ENCODE measurements at places on chromosomes 2 and 18. TPM values are rescaled to one million over a fixed set of nuclear protein-coding genes. Genes with fewer than 3 reads are reported as not detected.

- H3K27me3 ChIP-seq, result no peaks in the 10 kb centered on the region
- peaks cover 54% of the 10 kb centered on the region for H3K36me3 ChIP-seq
- H3K4me3 ChIP-seq, result no peak overlapping the region
- DNase-seq, result no peak
- H3K27ac ChIP-seq, result no peak overlapping the region
Measured at GRCh38 chr2:232787806-232788205, 11.4 kb upstream of the KCNJ13 start.

- no peak overlapping the region for H3K4me3 ChIP-seq
- peaks cover 2% of the 10 kb centered on the region for H3K4me1 ChIP-seq
- no peak for DNase-seq
- H3K27ac ChIP-seq, result no peak overlapping the region
- H3K27me3 ChIP-seq, result no peaks in the 10 kb centered on the region
Measured at GRCh38 chr2:190855245-190855644, 25.4 kb upstream of the GLS start.

GRCh38 chr2:29006092-29006979 is 25.2 kb downstream of the TOGARAM2 start:
- H3K27ac ChIP-seq, result no peak overlapping the region
- DNase-seq, result no peak
- no peak overlapping the region for H3K4me3 ChIP-seq
- H3K4me1 ChIP-seq, result peaks cover 2% of the 10 kb centered on the region

- no peaks in the 10 kb centered on the region for H3K36me3 ChIP-seq
- H3K27ac ChIP-seq, result no peak overlapping the region
- DNase-seq, result no peak
- H3K27me3 ChIP-seq, result no peaks in the 10 kb centered on the region
- peaks cover 17% of the 10 kb centered on the region for H3K4me1 ChIP-seq
Measured at GRCh38 chr2:41909584-41909983, 138.2 kb upstream of the PKDCC start.

DNA sequence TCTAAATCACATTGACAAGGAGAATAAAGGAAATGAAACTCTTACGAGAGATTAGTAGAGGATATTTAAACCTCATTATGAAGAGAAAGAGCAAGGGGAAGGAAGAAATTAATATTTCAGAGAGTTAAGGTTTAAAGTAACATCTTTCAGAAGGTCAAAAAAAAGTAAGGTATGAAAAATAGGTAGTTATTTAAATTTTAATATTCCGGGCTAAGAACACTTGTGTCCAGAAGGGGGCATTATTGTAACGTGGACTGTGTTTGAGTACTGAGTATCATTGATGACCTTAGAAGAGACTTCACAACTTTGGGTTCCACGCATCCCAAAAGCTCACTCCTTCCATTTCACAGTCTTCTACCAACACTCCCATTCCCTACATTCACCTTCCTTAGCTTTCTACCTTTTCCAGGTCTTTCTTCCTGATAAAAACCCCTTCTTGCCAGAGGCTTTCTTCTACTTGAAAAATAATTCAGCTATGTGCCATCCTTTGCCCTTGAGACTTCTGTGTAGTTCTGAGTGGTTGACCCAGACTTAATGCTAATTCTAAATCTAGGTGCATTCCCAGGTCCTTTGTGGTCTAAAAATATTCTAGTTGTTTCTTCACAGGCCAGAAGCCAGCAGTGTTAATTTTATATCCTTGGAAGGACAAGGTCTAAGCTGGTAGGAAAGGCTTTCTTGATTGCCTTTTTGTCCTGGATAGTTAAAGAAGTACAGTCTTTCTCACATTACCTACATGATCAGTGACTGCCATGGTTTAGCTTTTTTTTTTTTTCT is 16.5 kb downstream of the DYNC1I2 start:
- no peak overlapping the region for H3K4me3 ChIP-seq
- H3K27me3 ChIP-seq, result no peaks in the 10 kb centered on the region
- no peak overlapping the region for H3K27ac ChIP-seq
- no peak for DNase-seq
- peaks cover 14% of the 10 kb centered on the region for H3K4me1 ChIP-seq
- peaks cover 11% of the 10 kb centered on the region for H3K36me3 ChIP-seq

DNA sequence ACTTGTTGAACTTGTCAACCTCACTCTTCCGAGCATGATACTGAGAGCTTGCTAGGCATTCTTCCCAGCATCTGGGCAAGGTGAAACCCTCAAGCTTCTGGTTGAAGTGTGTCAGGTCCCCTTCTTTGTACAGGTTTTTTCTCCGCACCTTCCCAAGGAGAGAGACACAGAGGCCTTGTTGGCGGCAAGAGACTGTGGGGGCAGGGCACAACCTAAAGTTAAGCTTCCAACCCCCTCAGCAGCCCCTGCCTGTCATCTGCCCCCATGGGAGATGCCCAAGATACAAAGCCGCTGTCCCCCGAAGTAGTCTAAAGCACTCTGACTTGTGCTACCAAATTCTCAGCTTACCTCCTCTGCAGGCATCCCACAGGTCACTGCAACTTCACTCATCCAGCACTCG is 64.9 kb downstream of the XDH start:
- no peak overlapping the region for H3K4me3 ChIP-seq
- no peak overlapping the region for H3K27ac ChIP-seq
- H3K4me1 ChIP-seq, result no peaks in the 10 kb centered on the region

- no peaks in the 10 kb centered on the region for H3K27me3 ChIP-seq
- no peaks in the 10 kb centered on the region for H3K36me3 ChIP-seq
- peak within 1 kb of the TSS; percentile 71 for H3K27ac ChIP-seq
- H3K4me1 ChIP-seq, result peaks cover 11% of the 10 kb centered on the region
- peak within 1 kb of the TSS; percentile 89 for H3K4me3 ChIP-seq
Measured at GRCh38 chr2:32946314-32947075, at the start of gene LTBP1. Gene LTBP1, plus strand, starts transcription at chr2:32946953. Its CDS starts 372 bp downstream, at chr2:32947325.

GRCh38 chr2:145059914-145060313 is 540.0 kb upstream of the ZEB2 start:
- no peak overlapping the region for H3K27ac ChIP-seq
- H3K4me1 ChIP-seq, result peaks cover 18% of the 10 kb centered on the region
- H3K4me3 ChIP-seq, result no peak overlapping the region
- no peaks in the 10 kb centered on the region for H3K36me3 ChIP-seq
- H3K27me3 ChIP-seq, result no peaks in the 10 kb centered on the region

DNA sequence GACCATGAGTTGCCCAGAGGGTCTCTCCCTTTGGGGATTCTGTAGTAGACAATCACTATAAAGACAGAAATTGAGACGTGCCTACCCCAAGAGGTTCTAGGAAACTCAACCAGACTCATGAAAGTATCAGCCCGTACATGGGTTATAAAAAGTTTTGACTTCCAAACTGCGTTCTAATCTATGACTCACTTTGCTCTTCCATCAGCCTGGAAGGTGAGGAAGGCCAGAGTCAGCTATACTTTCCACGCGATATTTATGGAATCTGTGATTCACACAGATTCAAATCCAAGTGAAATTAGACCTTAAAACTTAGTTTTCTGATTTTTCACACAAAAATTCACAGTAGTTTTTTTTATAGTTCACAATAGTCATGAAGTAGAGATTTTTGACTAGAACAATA is 7.7 kb upstream of the LYPD1 start:
- H3K27me3 ChIP-seq, result no peaks in the 10 kb centered on the region
- no peak for DNase-seq
- no peak overlapping the region for H3K4me3 ChIP-seq
- H3K36me3 ChIP-seq, result no peaks in the 10 kb centered on the region

GRCh38 chr2:61426267-61426897 is 44.5 kb downstream of the USP34 start:
- no peak overlapping the region for H3K4me3 ChIP-seq
- no peaks in the 10 kb centered on the region for H3K36me3 ChIP-seq
- DNase-seq, result no peak

GRCh38 chr18:74430231-74430630 is 26.9 kb downstream of the DIPK1C start:
- no peaks in the 10 kb centered on the region for H3K36me3 ChIP-seq
- no peaks in the 10 kb centered on the region for H3K27me3 ChIP-seq
- H3K4me3 ChIP-seq, result no peak overlapping the region
- DNase-seq, result no peak

- H3K4me3 ChIP-seq, result no peak overlapping the region
- no peaks in the 10 kb centered on the region for H3K27me3 ChIP-seq
- no peaks in the 10 kb centered on the region for H3K36me3 ChIP-seq
- H3K4me1 ChIP-seq, result peaks cover 7% of the 10 kb centered on the region
Measured at GRCh38 chr2:215895330-215895729, 118.0 kb downstream of the MREG start.

DNA sequence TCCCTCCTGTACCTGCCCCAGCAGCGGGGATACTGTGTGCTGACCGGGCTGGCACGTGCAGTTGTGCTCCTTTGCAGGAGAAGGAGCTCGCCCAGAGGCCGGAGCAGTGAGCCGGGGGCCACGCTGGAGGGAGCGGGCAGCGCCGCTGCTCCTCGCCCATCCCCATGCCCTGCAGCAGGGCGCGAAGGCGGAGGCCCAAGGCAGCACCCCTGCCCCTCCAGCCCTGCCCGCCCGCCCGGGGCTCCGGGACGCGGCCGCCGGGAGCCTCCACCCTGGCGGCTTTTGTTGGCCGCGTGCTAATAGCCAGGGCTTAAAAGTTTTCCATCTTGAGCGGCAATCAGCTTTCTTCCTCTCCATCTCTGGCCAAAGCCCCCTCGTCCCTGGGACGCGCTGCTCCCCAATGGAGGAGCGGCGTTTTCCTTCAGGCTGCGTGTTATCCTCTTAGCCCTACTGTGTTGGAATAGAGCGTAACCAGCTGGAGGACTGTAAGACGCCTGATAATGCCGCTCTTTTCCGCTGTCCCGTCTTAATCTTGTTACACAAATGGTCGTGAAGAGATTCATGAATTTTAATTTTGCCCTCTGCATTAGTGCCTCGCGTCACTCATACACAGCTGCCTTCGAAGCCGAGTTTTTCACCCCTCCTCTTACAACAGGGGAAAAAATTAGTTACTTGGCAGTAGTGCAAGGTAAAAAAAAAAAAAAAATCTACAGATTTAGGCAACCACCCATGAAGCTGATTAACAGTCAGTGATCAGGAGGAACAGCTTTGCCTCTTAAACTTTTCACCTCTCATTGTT is 172.9 kb upstream of the SIX3 start:
- peaks cover 8% of the 10 kb centered on the region for H3K4me1 ChIP-seq
- no peak overlapping the region for H3K27ac ChIP-seq
- no peaks in the 10 kb centered on the region for H3K36me3 ChIP-seq
- no peak for DNase-seq

GRCh38 chr2:203787979-203788378 is 79.6 kb upstream of the CTLA4 start:
- no peak overlapping the region for H3K4me3 ChIP-seq
- H3K27me3 ChIP-seq, result no peaks in the 10 kb centered on the region

- no peaks in the 10 kb centered on the region for H3K4me1 ChIP-seq
- no peaks in the 10 kb centered on the region for H3K27me3 ChIP-seq
- no peak overlapping the region for H3K4me3 ChIP-seq
- H3K36me3 ChIP-seq, result no peaks in the 10 kb centered on the region
Measured at GRCh38 chr2:157414050-157414449, 29.8 kb downstream of the CYTIP start.

- H3K27me3 ChIP-seq, result no peaks in the 10 kb centered on the region
- H3K36me3 ChIP-seq, result no peaks in the 10 kb centered on the region
- no peak for DNase-seq
Measured at GRCh38 chr2:141579071-141579470, 551.7 kb downstream of the LRP1B start.

GRCh38 chr18:36688020-36688965 is 140.5 kb downstream of the TPGS2 start:
- H3K4me3 ChIP-seq, result no peak overlapping the region
- H3K4me1 ChIP-seq, result peaks cover 14% of the 10 kb centered on the region
- no peak for DNase-seq
- no peaks in the 10 kb centered on the region for H3K36me3 ChIP-seq

GRCh38 chr2:12320991-12321641 is 395.6 kb upstream of the TRIB2 start:
- H3K27me3 ChIP-seq, result no peaks in the 10 kb centered on the region
- H3K4me1 ChIP-seq, result peaks cover 30% of the 10 kb centered on the region
- no peak overlapping the region for H3K4me3 ChIP-seq
- no peaks in the 10 kb centered on the region for H3K36me3 ChIP-seq

DNA sequence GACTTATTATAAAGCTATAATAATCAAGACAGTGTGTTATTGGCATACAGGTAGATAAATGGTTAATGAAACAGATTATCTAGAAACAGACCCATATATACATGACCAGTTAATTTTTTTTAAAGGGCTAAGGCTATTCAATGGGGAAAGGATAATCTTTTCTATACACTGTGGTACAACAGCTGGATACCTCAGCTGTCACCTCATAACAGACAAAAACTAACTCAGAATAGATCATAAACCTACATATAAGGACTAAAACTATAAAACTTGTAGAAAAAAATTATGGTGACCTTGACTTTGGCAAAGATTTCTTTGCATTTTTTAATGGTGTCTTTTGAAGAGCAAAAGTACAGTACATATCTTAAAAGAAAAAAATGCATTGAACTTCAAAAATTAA is 30.2 kb downstream of the MAP3K2 start:
- no peak overlapping the region for H3K4me3 ChIP-seq
- H3K36me3 ChIP-seq, result no peaks in the 10 kb centered on the region
- no peaks in the 10 kb centered on the region for H3K27me3 ChIP-seq
- peaks cover 15% of the 10 kb centered on the region for H3K4me1 ChIP-seq
- H3K27ac ChIP-seq, result no peak overlapping the region

DNA sequence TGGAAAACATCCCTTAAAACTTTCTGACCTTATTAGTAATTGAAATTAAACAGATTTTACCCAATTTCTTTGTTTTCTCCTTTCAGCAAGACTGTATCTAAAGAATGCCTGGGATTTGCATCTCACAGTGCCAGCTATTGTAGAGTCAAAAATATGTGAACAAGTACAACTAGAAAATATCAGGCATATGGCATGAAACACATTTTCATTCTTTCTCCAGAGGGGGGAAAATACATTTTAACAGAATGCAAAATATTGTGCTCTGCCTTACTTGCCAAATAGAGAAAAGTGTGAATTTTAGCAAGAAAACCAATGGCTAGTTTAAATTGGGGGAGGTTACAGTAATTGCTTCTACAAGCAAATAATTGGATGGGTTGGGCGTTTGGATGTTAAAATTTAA is 366.6 kb upstream of the FIGN start:
- H3K36me3 ChIP-seq, result no peaks in the 10 kb centered on the region
- no peak overlapping the region for H3K4me3 ChIP-seq
- H3K27me3 ChIP-seq, result no peaks in the 10 kb centered on the region
- H3K4me1 ChIP-seq, result no peaks in the 10 kb centered on the region
- no peak overlapping the region for H3K27ac ChIP-seq
- no peak for DNase-seq

The SLC5A7 gene
- not detected for total RNA-seq

The SH2D6 gene
- total RNA-seq, result not detected

The PLB1 gene
- 3.9 TPM for total RNA-seq

The CABYR gene
- total RNA-seq, result 1.2 TPM

The DUSP2 gene
- 90.1 TPM for total RNA-seq

The LYPD6B gene
- total RNA-seq, result 129 TPM

The SNED1 gene
- 5.6 TPM for total RNA-seq

The FRZB gene
- 10.7 TPM for total RNA-seq

The GAL3ST2 gene
- total RNA-seq, result not detected

Measured in suprapubic skin (tissue), 4 donors.